ENCODE measurements at places on chromosomes 7 and 10.
A peak's percentile ranks its signal among the peaks of the same experiment; 100 is the strongest.

GRCh38 chr7:149785983-149786382, 12.6 kb upstream of the ZNF467 start:
- no peak for DNase-seq

DNA sequence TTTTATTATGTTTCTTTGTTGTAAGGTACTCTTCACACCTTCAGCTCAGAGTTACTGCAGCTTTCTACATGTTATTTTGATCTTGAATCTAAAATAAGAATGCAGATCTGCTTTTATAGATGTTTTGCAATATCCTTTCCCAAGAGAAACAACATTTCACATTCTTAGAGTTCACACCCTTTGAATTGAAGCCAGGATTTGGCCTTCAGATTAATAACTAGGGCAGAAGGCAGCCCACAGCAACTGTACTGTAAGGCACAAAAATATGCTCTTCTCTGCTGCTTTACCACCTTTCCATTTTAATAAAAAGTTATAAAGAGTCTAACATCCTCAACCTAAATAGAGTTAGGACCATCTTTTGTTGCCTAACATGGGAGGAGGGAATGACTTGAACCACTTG, 224.7 kb downstream of the LHFPL3 start:
- no peak for DNase-seq

- no peak for DNase-seq
Observed at GRCh38 chr7:2651336-2651735, 19.6 kb downstream of the TTYH3 start.

DNA sequence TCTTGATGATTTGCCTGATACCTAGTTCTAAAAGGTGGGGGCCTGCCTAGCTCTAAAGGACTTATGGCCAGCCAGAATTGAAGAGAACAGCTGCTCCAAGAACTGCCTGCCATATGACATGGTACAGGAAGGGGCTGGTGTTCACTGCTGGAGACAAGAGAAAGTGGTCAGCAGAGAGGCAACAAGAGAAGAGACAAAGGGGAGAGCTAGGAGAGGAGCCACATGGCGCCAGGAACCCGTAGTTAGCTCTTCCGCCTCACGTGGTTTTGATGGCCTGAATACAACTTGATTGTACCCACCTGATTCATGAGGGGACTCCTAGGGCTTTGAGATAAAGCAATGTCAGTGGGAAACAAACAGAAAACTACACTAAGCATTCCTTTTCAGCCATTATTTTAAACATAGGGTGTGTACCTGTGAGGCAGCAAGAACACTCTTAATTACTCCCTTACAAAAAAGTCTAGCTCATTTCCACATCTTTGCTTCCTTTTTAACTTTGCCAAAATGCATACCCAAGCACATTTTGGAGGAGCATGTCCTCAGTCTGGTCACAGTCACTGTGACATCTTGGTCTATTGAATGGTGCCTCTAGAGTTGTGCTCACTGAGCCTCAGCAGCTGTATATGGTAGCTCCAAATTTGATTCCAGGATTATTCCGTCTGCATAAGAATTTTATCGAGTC, 71.6 kb downstream of the CCDC71L start:
- no peak for DNase-seq

DNA sequence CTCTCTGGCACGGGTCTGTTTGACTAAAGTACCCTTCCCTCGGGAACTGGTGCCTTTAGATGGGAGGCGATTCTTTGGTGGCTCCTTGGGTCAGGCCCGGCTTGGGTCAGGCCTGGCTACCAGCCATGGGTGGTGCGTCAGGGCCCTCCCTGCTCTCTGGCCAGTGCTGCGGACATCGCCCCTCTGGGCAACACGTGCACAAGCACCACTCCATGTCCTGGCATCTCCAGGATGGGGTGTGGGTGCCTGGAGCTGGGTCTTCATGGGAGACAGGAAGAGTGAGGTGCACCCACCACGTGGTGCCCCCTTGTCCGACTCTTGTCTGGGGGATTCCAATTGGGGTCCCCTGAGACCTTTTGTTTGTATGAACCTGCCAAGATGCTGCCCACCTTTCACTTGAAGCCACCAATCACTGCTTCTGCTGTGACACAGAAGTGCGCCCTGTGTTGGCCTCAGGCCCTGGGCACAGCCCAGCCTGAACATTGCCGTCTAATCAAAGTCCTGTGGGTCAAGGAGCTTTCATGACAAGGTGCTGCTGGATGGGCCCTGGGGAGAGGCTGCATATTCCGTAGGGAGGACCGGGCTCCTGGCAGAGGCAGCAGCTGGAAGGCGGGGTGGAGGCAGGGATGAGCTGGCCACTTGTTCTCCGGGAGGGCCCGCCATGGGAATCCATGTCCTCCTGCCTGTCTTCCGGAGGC, 11.1 kb upstream of the PWWP2B start:
- DNase-seq: no peak

DNA sequence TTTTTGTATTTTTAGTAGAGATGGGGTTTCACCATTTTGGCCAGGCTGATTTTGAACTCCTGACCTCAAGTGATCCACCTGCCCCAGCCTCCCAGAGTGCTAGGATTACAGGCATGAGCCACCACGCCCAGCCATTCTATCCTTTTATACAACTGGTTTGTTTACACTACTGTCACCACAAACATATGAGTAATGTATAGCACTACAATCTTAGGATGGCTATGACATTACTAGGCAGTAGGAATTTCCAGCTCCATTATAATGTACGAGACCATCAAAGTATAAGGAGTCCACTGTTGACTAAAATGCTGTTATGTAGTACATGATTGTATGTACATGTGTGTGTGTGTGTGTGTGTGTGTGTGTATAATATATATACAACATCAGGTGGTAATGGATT, 1126.1 kb upstream of the LRRN3 start:
- no peak for DNase-seq

GRCh38 chr10:103429647-103430046, 22.5 kb downstream of the CALHM2 start:
- no peak for DNase-seq

DNA sequence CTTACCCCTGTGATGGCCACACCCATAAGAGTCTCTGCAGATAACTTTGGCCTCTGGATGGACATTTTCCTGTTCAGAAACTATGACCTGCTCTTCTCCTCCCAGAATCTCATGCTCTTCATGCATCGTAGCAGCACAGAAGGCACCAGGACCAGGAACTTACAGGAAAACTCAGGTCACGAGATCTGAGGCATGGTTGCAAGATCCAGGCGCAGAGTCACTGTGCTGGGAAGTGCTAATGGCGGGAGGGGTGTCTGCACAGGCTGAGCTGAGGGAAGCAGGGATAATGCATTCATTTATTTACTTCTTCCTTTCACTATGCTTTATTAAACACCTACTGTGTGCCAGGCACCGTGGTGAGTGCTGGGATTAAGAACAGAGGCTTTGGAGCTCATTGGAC, 48.2 kb upstream of the LOXL4 start:
- no peak for DNase-seq

GRCh38 chr7:8442051-8442813, 8.8 kb downstream of the NXPH1 start:
- DNase-seq: no peak

GRCh38 chr10:46514431-46514861, 42.0 kb downstream of the GPRIN2 start:
- no peak for DNase-seq

DNA sequence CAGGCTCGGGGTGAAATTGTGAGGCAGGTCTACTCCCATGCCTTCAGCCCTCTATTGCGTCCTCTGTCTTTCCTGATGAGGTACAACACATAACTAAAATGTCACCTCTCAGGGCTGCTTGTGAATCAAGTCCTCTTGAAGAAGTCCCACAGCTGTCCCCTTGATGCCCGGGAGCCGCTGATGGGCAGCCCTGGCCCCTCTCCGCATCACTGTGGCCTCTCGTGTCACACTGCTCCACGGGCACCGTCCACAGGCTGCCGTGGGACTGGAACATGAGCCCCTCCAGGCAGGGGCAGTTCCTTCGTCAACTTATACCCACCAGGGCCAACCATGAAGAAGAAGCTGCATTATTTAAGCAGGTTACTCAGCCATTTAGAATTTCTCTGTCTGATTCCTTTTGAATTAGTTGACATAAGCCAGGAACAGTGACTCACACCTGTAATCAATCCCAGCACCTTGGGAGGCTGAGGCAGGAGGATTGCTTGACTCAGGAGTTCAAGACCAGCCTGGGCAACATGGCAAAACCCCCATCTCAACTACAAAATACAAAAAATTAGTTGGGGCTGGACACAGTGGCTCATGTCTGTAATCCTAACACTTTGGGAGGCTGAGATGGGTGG, 58.5 kb upstream of the UBE3C start:
- no peak for DNase-seq

GRCh38 chr10:131553581-131553980, 242.1 kb upstream of the TCERG1L start:
- DNase-seq: peak; percentile 13

- DNase-seq: no peak
Observed at GRCh38 chr7:156019776-156020565, 207.7 kb upstream of the SHH start.

DNA sequence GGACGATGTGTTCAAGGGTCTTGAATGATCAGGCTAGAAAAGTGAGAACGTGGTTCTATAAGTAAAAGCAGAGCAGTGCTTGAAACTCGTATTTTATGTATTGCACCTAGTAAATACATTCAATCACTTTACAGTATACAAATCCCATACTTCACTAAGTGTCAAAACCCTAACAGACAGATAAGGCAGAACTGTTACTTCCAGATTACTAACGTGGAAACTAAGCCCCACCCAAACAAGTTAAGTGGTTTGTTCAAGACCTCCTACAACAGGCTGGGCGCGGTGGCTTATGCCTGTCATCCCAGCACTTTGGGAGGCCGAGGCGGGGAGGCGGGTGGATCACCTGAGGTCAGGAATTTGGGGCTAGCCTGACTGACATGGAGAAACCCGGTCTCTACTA, 9.2 kb upstream of the MYO1G start:
- DNase-seq: no peak

DNA sequence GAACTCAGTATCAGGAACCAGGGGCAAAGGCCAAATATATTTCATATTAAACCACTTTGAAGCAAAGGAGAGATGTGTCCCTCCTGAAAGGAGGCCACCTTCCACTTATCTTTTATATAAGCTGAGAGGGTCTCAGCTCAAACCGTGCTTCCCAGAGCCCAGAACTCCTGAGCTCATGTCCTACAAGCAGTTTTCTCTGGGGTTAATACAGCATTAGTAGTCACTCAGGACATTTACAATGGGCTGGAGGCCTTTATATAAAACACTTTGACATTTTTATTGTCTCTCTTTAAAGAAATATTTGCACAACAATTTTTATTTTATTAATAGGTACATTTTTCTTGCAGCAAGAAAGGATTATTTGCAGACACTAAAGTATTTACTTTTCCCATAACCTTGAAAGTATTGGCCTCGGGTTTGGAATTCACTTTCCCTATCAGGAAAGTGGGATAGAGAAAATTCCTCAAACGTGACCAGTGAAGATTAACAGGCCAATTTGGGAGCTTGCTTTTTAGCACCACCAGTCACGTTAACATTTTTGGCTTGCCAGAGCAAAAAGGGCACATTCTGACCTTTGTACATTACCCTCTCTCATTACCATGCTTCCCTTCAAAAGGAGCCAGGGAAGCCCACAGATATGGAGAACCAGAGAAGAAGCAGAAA, 464.9 kb upstream of the NRP1 start:
- peak; percentile 18 for DNase-seq

GRCh38 chr10:84423719-84424118, 95.3 kb downstream of the CCSER2 start:
- DNase-seq: no peak

GRCh38 chr10:113103131-113103840, 153.2 kb downstream of the TCF7L2 start:
- peak; percentile 56 for DNase-seq

DNA sequence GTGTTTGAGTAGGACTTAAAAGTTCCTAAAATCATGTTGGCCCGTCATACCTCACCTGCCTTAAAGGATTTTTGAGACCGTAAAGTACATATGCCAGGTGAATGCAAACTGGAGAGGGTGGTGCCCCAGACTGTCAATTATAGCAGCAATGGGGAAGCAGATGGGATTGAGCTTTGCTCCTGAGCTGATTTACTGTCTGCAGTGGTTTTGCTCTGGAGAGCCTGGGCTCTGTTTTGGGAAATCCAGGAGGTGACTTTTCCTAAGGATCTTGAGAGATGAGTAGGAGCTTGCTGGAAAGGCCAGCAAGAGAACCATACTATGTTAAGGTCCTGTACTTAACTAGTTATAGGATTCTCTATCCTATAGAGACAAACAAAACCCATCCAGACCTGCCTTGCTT, 43.0 kb downstream of the COL13A1 start:
- no peak for DNase-seq

- no peak for DNase-seq
Observed at GRCh38 chr7:114786455-114786854, 135.4 kb upstream of the MDFIC start.

GRCh38 chr10:65350611-65351010, 1575.2 kb upstream of the LRRTM3 start:
- DNase-seq: peak; percentile 35

DNA sequence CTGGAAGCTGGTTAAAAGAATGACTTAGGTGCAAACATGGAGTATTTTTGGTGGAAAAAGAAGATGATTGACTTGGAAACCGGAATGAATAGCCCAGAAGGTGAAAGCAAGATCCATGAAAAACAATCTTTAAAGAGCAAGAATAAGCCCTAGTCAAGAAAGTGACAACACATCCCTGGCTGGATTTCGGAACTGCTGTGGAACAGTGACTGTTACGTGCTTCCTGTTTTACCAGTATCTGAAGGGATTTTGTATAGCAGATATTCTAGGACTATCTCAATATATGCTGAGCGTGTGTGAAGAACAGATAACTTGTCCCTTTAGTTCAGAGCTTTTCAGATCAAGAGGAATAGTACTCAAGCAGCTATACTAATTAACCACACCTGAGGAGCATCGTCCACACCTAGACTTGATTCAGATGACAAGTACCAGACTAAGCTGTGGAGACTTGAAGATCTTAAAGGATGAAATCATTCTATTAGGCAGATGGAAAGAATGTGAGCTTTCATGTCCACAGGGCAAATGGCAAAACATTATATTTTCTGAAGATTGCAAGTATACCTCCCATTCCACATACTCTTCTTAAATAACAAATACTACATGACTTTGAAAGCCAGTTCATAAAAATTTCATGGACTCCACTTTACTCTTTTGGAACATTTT, 11.5 kb upstream of the TES start:
- DNase-seq: no peak

- DNase-seq: no peak
Observed at GRCh38 chr10:62069452-62070178, 168.1 kb downstream of the ARID5B start.

Measured in stomach (tissue), 19 donors.